CD4-positive, CD25-positive, alpha-beta regulatory T cell (primary cell): ENCODE measurements at places on chromosomes 6 and 20. TPM values are rescaled to one million over a fixed set of nuclear protein-coding genes. Genes with fewer than 3 reads are reported as not detected.

Gene ZNF76
- total RNA-seq = 66.6 TPM

Gene KATNA1
- total RNA-seq = 22.9 TPM

Gene CST5
- total RNA-seq = not detected

Gene RNF182
- not detected for total RNA-seq

Gene DEFB132
- total RNA-seq = not detected

Gene DOK5
- not detected for total RNA-seq

Gene SYCP2L
- not detected for total RNA-seq

Gene ARMC2
- total RNA-seq = 12.5 TPM

Gene BPI
- total RNA-seq = not detected

Gene OPRM1
- total RNA-seq = not detected

Gene SAMD10
- 14.3 TPM for total RNA-seq

Gene IL17A
- not detected for total RNA-seq

Gene PHF10
- 69.6 TPM for total RNA-seq
